SJCRH30 (cell line): ENCODE measurements at places on chromosomes 7 and 10. TPM values are rescaled to one million over a fixed set of nuclear protein-coding genes. Genes with fewer than 3 reads are reported as not detected.
A peak's percentile ranks its signal among the peaks of the same experiment; 100 is the strongest.

GRCh38 chr7:24659505-24659904 lies 86.3 kb downstream of the PALS2 start:
- H3K4me1 ChIP-seq, result no peaks in the 10 kb centered on the region
- H3K4me3 ChIP-seq, result no peak overlapping the region
- H3K27ac ChIP-seq, result no peak overlapping the region

GRCh38 chr7:2585446-2585845 lies 26.7 kb downstream of the IQCE start:
- no peak for DNase-seq
- no peaks in the 10 kb centered on the region for H3K4me1 ChIP-seq
- H3K36me3 ChIP-seq, result no peaks in the 10 kb centered on the region
- H3K27me3 ChIP-seq, result no peaks in the 10 kb centered on the region
- no peak overlapping the region for H3K27ac ChIP-seq
- no peak overlapping the region for H3K4me3 ChIP-seq

DNA sequence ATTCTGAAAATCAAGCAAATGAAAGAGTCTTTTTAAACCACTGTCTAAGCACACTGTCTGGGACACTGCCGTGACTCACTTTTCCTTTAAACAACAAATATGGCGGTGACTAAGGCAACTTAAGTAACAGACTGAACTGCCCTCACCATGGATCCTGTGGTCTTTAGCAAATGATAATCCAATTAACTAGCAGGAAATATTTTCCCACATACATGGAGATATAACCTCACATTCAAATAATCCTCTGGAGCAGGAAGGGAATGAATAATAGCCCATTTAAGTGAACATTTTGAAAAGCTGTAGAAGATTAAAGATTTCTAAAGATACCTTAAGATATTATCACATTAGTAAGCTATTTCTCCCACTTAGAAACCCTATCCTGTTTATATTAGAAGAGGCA lies 40.3 kb upstream of the LRRC17 start:
- H3K36me3 ChIP-seq, result no peaks in the 10 kb centered on the region
- no peak overlapping the region for H3K4me3 ChIP-seq
- H3K27ac ChIP-seq, result peak overlapping the region; percentile 86
- H3K4me1 ChIP-seq, result peaks cover 50% of the 10 kb centered on the region
- peak; percentile 37 for DNase-seq
- H3K27me3 ChIP-seq, result no peaks in the 10 kb centered on the region

GRCh38 chr10:103679096-103679790 lies 176.1 kb downstream of the SH3PXD2A start:
- no peaks in the 10 kb centered on the region for H3K27me3 ChIP-seq
- DNase-seq, result no peak
- H3K4me1 ChIP-seq, result peaks cover 7% of the 10 kb centered on the region; the same call in 1 of the 2 replicates
- H3K27ac ChIP-seq, result no peak overlapping the region
- no peaks in the 10 kb centered on the region for H3K36me3 ChIP-seq

- DNase-seq, result peak; percentile 61
- H3K4me3 ChIP-seq, result peak overlapping the region; percentile 22; the same call in 1 of the 2 replicates
- no peaks in the 10 kb centered on the region for H3K27me3 ChIP-seq
- H3K4me1 ChIP-seq, result peaks cover 30% of the 10 kb centered on the region
- H3K27ac ChIP-seq, result peak overlapping the region; percentile 80
- H3K36me3 ChIP-seq, result no peaks in the 10 kb centered on the region
These were observed 91.3 kb upstream of the ANK3 start for GRCh38 chr10:60480865-60481563.

GRCh38 chr10:8444630-8445029 lies 390.1 kb downstream of the GATA3 start:
- H3K27ac ChIP-seq, result no peak overlapping the region
- DNase-seq, result peak; percentile 1
- H3K4me3 ChIP-seq, result no peak overlapping the region
- no peaks in the 10 kb centered on the region for H3K36me3 ChIP-seq
- no peaks in the 10 kb centered on the region for H3K27me3 ChIP-seq
- H3K4me1 ChIP-seq, result no peaks in the 10 kb centered on the region

GRCh38 chr7:40570223-40570622 lies 435.4 kb downstream of the SUGCT start:
- peaks cover 3% of the 10 kb centered on the region; the same call in 1 of the 2 replicates for H3K27me3 ChIP-seq
- no peak overlapping the region for H3K27ac ChIP-seq

C10orf90 gene
- 0.12 TPM in 1 of 2 replicates, not detected in the other for total RNA-seq

DNA sequence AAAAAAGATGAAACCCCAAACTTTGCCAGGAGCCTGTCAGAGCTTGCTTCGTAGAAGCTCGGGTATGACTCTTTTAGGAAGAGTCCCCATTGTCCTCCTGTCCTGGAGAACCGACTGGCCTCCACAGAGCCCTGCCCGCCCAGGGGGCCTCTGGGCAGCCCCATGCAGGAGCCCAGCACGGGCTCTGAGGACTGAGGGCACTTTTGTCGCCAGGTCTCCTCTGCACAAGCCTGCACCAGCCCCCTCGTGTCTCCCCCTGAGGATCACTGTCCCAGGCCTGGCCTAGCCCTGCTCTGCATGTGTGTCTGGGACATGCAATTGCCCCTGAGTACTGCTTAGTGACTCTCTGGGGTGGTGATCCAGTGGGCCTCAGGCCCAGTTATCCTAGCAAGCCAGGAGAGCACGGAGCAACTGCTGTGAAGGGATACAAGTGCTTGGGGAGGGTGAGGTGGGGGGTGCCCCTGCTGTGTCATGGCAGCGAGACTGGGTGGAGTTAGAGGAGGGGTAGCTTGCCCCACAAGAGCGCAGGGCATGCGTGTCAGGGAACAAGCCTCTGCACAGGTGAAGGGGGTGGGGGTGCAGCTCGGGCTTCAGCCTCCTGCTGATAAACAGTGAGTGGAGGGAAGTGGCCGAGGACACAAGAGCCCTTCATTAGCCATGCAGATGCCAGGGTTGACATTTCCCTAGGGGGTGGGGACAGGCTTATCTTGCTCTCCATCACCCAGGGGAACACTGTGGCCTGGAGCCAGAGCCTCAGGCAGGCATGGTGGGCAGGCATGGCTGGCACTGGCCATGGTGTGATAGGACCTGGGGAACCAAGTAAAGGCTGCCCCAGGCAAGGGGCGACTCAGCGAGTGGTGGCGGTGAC lies 143.4 kb downstream of the C10orf105 start:
- H3K4me3 ChIP-seq, result no peak overlapping the region
- no peaks in the 10 kb centered on the region for H3K27me3 ChIP-seq
- no peak overlapping the region for H3K27ac ChIP-seq
- no peaks in the 10 kb centered on the region for H3K36me3 ChIP-seq
- DNase-seq, result no peak

DNA sequence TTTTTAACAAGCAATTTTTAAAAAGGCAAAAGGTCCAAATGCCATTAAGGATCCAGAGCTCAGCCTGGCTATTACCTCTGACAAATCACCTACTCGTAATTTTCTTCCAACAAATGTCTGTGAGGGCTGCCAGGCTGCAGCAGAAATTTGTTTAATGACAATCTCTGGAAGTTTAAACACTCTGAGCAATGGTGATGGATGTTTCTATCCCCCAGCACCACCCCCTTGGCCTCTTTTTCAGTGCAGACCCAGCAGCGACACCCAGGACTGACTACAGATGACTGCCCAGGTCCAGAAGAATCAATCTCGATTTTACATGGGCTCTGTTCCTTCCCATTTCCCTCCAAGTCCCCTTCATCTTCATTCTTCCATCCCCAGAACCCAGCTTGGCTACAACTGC lies 201.4 kb upstream of the AOAH start:
- DNase-seq, result no peak
- H3K27ac ChIP-seq, result no peak overlapping the region
- no peak overlapping the region for H3K4me3 ChIP-seq
- no peaks in the 10 kb centered on the region; the same call in 1 of the 2 replicates for H3K36me3 ChIP-seq
- H3K27me3 ChIP-seq, result no peaks in the 10 kb centered on the region

DNA sequence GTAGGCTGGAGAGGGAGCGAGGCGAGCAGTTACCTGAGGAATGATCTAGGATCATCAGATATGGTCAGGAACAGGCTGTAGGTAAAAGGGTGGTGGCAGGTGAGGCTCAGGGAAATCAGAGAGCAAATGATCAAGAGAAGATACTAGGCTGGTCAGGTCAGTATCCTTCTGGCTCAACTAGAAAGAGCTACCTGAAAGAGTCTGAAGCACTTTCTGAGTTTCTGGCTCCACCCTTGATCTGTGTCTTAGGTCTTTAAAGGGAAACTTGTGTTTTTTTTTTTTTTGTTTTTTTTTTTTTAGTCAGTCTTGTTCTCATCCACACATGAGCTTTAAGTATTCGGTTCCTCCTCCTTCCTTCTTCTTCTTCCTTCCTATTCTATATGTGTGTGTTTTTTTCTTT lies 10.5 kb downstream of the ADAM22 start:
- H3K4me3 ChIP-seq, result no peak overlapping the region
- H3K27ac ChIP-seq, result no peak overlapping the region
- no peak for DNase-seq
- H3K36me3 ChIP-seq, result no peaks in the 10 kb centered on the region
- no peaks in the 10 kb centered on the region for H3K4me1 ChIP-seq

FFAR4 gene
- not detected in 2 replicates for total RNA-seq

DNA sequence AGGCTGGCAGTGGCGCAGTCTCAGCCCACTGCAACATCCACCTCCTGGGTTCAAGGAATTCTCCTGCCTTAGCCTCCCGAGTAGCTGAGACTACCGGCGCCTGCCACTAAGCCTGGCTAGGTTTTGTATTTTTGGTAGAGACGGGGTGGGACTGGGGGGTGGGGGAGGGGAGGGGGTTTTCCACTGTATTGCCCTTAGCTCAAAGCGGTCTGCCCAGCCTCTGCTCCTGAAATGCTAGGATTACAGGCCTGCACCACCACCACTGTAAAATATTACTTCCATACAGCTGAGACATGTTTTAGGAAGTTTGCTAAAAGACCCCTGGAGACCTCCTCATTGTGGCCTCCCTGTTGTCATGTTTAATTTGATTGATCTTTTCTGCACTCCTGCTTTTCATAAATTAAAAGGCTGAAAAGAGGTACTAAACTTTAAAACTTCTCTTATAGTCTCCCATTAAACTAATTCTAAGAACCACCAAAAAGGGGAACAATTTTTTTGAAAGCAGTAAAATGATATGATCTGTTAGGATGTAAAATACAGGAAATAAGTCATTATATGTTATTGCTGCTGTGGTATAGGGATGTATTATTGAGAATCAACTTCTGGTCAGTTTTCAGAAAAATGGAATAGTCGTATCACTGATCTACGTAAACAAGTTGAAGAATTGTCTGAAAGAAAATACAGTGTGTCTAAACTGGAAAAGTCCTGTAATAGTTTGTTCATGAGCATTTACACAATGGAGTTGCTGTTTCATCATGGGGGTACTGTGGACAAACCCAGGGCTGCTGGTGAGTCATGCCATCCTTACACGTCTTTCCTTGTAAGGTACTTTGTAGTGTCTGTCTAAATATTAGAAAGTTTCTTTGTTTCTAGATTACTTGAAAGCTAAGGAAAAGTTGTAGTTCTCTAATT lies 72.9 kb upstream of the TMEM248 start:
- H3K27me3 ChIP-seq, result no peaks in the 10 kb centered on the region
- H3K4me3 ChIP-seq, result no peak overlapping the region
- H3K4me1 ChIP-seq, result no peaks in the 10 kb centered on the region
- no peak overlapping the region for H3K27ac ChIP-seq

SFR1 gene
- total RNA-seq, result 12.6 and 14.2 TPM in 2 replicates

- H3K4me1 ChIP-seq, result no peaks in the 10 kb centered on the region
- no peak for DNase-seq
- H3K4me3 ChIP-seq, result no peak overlapping the region
These were observed 130.1 kb upstream of the MALRD1 start for GRCh38 chr10:18918532-18918931.

GRCh38 chr10:97426776-97427570 lies 982 bp downstream of the PGAM1 start:
- peak; percentile 49 for DNase-seq
- peaks cover 7% of the 10 kb centered on the region; the same call in 1 of the 2 replicates for H3K4me1 ChIP-seq
- H3K27ac ChIP-seq, result peak overlapping the region; percentile 87

GRCh38 chr7:127123220-127123619 lies 129.5 kb downstream of the GRM8 start:
- no peak overlapping the region for H3K27ac ChIP-seq
- H3K36me3 ChIP-seq, result no peaks in the 10 kb centered on the region
- no peaks in the 10 kb centered on the region for H3K4me1 ChIP-seq
- H3K4me3 ChIP-seq, result no peak overlapping the region

NKX1-2 gene
- 0.24 and 0.56 TPM in 2 replicates for total RNA-seq

- no peak for DNase-seq
- H3K4me3 ChIP-seq, result peak overlapping the region; percentile 49
- H3K4me1 ChIP-seq, result peaks cover 45% of the 10 kb centered on the region
- no peaks in the 10 kb centered on the region for H3K27me3 ChIP-seq
- peak overlapping the region; percentile 97; the same call in 1 of the 2 replicates for H3K27ac ChIP-seq
These were observed 2.2 kb upstream of the CELF2 start for GRCh38 chr10:11015446-11015934.

DNA sequence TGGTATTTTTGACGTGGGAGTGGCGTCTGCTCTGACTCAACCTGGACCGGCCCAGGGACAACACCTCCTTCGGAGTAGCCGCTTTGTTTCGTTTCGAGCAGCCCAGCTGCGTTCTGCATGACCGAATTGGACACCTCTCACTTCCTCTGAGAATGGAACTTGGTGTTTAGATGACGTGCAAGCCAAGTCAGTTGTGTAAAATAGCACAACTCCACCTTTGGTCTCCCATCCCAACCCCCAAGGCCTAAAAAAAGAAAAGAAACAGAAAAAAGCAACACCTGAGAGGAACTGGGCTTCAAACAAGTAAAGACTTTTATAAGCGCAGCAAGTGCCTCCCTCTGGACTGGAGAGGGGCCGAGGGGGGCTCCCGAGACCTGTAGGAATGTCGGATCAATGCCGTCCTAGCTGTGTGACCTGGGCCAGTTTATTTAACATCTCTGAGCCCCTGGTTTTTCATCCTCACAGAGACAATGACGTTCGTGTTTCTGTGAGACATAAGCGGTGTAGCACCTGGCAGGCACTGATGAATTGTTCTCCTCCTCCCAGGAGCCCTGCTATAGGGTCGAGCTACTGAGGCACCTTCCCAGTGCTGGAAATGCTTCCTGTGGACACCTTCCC lies 52.0 kb upstream of the SMNDC1 start:
- no peak for DNase-seq
- H3K4me1 ChIP-seq, result no peaks in the 10 kb centered on the region; the same call in 1 of the 2 replicates
- no peaks in the 10 kb centered on the region for H3K36me3 ChIP-seq
- no peak overlapping the region for H3K4me3 ChIP-seq

DNA sequence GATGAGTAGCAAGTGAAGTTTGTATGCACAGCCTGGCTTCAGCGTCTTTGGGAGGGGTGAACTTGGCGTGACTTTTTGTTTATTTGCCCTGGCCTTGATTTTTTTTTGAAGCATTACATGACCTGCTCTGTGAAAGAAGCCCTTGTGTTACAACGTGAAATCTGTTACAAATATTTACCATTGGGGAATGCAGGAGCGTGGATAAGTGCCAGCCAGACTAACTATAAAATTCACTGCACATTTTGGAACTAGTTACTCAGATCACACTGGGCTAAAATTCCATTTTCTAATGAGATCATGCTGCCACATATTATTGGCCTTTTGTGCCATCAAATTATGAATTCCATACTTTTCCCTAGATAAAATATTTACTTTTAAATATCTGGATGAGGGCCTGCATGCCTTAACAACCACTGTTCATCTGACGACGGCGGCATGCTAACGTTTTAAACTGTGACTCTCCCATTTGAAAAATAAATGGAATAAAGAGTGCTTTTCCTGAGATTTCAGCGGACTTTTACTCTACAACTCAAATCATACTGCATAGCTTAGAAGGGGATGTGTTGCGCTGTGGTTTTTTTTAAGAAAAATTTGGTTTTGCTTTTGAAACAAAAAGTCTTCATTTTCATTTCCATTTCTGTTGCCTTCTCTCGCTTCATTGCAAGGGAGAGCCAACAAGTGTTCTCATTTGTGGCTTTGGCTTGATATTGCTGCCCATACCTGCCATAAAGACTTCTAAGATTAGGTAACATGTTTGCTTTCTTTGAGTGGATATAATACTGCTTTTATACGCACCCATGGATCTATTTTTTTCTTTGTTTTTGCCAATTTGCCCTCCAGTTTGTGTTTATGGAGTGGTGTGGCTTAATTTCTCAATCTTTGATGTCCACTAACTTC lies 352.2 kb downstream of the TFEC start:
- H3K27me3 ChIP-seq, result no peaks in the 10 kb centered on the region
- H3K27ac ChIP-seq, result peak overlapping the region; percentile 60
- H3K36me3 ChIP-seq, result no peaks in the 10 kb centered on the region
- peak; percentile 77 for DNase-seq
- H3K4me3 ChIP-seq, result peak overlapping the region; percentile 27
